ENCODE measurements at places on chromosomes 1 and 21.

DNA sequence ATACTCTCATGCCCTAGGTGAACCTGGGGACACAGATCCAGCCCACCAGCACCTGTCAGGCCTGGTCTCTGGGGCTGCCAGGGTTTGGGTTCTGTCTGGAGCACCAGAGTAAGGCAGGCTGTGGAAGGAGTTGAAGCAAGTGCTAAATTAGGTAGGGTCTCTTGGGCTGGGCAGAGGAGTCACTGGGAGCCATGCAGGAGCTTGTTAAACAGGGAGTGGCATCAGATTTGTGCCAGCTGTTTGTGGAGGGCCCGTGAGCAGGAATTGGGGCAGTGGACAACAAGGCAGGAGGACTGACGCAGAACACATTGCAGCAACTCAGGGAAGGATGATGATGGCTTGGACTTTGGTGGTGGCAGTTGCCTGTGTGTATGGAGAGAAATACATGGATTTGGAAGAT is 56.3 kb downstream of the PTPRF start:
- no peak for DNase-seq

GRCh38 chr1:91537281-91537986 is 36.8 kb downstream of the CDC7 start:
- no peak for DNase-seq

DNA sequence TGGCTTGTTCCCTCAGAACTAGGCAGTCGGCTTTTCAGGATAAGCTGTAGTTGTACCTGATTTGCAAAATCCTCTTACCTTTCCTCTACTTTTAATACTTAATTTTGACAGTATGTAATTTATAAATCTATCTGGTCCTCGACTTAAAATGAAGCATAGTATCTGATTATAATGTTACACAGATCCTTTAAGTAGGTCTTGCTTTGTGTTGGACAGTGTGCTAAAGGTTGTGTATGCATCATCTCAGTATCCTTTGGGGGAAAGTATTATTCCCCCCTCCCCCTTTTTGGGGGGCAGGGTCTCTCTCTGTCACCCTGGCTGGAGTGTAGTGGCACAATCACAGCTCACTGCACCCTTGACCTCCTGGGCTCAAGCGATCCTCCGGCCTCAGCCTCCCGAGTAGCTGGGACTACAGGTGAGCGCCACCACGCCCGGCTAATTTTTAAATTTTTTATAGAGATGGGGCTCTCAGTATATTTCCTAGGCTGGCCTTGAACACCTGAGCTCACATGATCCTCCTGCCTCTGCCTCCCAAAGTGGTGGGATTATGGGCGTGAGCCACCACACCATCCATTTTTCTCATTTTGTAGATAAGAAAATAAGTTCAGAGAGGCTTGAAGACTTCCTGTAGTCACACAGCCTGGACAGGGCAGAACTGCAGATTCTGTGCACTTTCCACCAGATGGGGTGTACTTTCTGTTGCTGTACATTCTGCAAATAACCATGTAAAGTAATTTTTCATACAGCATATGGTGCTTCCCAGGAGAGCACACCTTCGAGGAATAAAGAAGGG is 791 bp upstream of the STX6 start:
- DNase-seq, result no peak

DNA sequence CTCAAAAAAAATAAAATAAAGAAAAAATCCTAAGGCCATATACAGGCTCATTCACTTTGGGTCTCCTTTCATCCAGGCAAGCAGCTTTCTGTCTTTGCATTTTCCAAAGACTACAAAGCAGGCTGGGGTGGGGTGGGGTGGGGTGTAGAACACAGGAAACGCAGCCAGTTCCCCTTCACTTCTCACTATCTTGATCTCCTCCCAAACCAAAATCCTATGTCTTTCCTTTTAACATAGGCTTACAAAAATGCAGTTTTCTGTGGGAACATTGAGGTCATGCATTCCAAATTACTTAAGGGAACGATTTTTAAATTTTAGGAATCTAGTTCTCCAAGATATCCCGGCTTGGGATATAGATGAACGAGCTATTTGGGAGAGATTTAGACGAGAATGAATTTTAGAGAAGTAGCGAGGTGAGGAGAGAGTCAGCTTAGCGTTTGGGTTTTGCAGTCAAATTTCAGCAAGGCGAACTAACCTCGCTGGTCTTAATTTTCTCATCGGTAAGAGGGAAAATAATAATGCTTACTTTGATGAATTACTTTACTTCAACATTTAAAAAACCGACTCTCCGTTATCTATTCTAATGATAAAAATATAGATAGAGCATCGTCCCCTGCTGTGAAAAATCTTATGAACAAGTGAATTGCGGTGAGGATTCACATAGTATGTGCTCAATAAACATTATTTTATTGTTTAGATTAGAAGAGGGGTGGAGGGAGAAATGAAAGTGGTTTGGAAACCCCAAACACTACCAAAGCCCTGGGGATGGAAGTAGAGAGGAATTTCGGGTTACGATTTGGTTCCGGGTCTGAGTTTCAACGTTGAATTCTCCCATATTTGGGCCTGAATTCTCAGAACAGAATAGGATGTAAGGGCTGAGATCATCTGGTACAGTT is 735 bp upstream of the STX12 start:
- no peak for DNase-seq

DNA sequence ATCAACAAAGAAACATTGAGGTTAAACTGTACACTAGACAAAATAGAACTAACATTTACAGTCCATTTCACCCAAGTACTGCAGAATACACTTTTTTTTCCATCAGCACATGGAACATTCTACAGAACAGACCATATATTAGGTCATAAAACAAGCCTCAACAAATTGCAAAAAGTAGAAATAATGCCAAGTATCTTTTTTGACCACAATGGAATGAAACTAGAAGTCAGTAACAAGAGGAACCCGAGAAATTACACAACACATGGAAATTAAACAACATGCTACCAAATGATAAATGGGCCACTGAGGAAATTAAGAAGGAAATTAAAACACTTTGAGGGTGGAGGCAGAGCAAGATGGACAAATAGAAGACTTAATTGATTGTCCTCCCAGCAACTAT is 8.4 kb upstream of the C1orf185 start:
- DNase-seq, result no peak

DNA sequence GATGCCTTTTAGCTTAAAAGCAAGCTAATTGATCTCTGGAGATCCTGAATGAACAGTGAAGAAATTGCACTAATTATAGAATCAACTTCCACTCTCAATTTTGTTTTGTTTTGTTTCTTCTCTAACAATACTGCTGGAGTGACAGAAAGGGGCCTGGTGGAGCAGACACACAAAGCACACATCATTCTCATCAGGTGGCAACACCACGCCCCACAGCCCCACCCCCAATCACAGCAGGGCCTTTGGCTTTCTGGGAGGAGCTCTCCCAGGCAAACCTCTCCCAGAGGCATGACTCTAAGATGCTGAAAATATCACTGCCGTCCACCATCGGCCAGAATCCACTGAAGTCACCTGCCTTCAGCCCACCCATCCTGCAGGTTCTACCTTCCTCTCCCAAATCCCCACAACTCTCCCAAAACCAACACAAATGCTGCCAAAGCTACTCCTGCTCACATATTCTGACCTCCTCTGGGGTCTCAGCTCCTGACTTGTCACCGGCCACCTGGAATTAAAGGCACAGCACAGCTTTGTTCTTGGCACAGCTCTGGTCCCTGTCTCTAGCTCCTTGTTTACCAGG is 120.7 kb downstream of the GRIK3 start:
- DNase-seq, result no peak

GRCh38 chr1:19009882-19010321 is 53.4 kb upstream of the IFFO2 start:
- DNase-seq, result no peak

DNA sequence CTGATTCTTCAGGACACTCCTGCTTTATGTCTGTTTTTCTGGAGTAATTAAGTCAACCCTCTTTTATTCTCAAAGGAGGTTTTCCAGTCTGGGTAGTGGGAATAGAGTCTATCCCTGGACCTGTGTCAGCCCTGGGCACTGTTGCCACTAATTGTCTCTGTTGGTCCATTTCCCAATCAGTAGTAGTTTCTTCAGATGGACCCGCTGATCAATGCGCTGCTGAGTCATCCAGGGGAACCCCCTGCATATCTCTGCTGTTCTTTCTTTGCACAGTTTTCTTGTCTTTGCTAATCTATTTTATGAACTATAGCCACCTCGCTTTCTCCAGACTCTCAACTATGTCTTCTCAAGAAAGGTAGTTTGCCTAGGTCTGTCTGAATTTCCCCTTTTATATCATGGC is 82.5 kb downstream of the TNNI3K start:
- DNase-seq, result no peak

- no peak for DNase-seq
Observed at GRCh38 chr21:23921670-23922418, 1685.4 kb downstream of the MRPL39 start.

DNA sequence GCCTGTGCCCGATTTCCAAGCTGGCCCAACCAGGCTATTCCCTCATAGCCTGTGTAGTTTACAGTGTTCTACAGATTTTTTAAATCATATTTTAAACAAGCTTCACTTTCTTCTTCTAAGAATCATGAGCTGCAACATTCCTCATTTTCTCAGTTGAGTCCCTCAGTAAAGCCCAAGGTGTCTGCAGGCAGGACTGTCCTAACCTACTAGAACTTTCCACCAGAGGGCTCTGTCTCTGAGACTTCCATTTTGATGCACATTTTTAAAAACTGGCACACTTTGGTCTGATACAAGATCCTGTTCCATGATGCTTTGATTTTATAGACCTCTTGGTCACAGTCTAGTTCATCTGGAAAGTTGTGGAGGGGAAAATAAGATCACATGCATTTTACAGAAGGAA is 21.6 kb upstream of the SLAMF6 start:
- no peak for DNase-seq

DNA sequence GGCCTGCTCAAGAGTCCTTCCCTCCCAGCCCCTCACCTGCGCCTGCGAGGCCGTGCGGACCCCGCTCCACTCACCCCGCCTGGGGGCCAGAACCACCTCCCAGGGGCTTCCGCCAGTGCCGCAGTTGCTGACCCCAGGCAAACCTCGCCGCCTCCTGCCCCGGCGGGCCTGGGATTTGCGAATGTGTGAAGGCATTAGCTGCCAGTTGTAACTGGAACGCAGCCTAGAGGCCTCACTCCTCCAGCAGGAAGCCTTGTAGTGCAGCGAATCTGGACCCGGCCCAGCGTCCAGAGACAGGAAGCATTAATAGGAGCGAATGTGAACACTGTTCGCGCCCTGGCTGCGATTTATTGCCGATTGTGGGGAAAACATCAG is 140.9 kb upstream of the ARHGEF16 start:
- no peak for DNase-seq

GRCh38 chr1:66495495-66495894 is 38.5 kb upstream of the SGIP1 start:
- DNase-seq, result no peak

DNA sequence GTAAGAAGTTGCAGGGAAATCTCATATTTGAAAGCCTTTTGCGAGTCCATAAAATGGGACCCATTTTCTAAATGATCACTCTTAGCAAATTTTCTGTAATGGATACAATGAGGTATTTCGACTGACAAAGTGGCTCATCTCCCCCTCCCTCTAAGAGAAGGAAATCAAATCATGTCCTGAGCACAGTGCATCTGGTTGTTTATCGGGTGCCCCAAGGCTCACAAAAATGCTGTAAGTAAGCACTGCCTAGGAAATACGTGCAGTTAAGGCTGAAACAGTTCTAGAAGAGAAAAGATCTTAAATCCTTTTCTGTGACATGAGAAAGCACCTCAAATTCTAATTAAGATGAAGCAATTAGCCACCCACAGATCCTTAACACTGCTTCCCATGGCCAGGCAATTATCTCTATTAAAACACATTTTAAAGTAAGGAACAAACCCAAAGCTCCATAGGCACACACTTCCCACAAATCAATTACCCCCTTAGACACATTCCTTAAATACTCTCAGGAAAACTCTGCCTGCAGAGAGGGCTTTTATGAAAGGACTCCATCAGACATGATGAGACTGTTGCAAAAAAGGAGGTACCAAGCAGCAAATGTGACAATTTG is 216.3 kb downstream of the KCNH1 start:
- no peak for DNase-seq

DNA sequence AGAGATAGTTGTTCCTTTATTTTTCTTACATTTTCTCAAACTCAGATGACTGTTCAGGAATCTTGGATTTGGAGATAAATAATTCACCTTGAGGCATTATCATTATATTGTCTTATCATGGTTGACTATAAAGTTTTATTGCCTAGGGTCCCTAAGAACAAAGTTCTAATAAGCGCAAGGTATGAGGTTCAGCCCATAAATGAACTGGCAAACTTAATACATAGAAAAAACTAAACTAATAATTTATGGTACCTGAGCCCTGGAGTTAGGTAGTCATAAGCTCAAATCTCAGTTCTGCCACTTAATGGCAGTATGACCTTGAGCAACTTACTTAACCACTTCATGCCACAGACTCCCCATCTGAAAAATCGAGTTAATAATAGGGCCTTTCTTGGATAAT is 334.0 kb upstream of the PBX1 start:
- no peak for DNase-seq

DNA sequence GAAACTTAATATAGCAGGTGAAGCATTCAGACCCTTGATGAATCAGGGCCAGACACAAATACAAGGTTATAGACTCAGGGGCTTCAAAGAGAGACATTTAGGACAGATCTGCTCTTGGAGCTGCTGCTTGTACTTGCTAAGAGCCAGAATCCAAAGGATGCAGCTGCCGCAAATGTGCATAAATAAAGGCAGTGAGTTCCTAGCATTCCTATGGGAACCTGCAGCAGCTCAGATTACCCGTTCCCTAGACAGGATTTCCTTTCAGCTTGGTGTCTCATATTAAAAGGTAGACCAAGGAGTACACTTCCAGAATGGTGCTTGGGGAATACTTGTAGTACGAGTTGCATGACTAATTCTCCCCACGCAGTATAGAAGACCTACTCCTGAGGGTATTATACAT is 9.7 kb upstream of the LRRC53 start:
- DNase-seq, result no peak

DNA sequence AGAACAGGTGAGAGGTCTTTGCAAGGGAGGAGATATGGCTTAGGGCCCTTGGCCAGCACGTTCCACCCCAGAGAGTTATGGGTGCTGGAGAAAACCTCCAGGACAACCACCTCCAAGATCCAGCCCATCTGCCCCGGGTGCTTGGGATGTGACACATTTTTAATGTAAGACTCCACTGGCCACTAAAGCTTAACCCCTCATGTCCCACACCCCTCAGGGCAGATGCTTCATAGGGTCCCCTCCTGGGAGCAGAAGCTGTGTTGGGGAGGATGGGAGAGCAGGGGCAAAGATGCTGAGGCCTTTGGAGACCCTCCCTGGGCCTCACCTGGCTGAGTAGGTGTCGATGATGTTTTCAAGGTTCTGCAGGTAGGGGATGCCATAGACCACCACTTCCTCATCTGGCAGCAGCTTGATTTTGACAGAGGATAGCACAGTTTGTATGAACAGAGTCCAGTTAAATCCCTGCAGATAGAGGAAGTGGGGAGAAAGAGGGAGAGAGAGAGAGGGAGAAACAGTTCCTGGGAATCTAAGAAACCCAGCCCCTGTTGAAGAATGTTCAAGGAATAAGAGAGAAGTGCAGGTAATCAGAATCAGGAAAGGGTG is 11.9 kb downstream of the PRXL2B start:
- DNase-seq, result peak; percentile 5

- no peak for DNase-seq
Observed at GRCh38 chr21:39575775-39576174, 37.0 kb upstream of the B3GALT5 start.

All from GM12891 (cell line).